Right lung (tissue), 10 donors: ENCODE measurements at places on chromosomes 7 and 10.

GRCh38 chr10:113073549-113074189 is 123.6 kb downstream of the TCF7L2 start:
- no peak for DNase-seq

DNA sequence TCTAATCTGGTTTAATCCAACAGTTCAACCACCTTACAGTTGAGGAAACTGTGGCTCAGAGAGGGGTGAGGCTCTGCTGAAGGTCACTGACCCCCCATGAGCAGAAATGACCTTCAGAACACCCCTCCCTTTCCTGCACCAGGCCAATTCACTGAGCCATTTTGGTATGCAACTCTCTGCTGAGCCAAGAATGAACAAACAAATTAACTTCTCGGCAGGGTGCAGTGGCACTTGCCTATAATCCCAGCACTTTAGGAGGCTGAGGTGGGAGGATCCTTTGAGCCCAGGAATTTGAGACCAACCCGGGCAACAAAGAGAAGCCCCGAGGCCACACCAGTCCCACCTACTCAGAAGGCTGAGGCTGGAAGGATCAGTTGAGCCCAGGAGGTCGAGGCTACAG is 29.8 kb downstream of the PDGFA start:
- no peak for DNase-seq

GRCh38 chr10:11501600-11501999 is 109.8 kb downstream of the USP6NL start:
- no peak for DNase-seq

- DNase-seq = no peak
Observed at GRCh38 chr10:5526691-5527331, 2.0 kb downstream of the CALML3 start.

GRCh38 chr7:6234384-6234783 is 38.0 kb downstream of the CYTH3 start:
- DNase-seq = no peak
